Fibroblast of pulmonary artery (primary cell): ENCODE measurements at places on chromosomes 12 and 14.

- DNase-seq = peak; percentile 56
These were observed 217.9 kb downstream of the CRADD start for GRCh38 chr12:93895089-93895445.

GRCh38 chr12:96698521-96698920, 208.5 kb upstream of the NEDD1 start:
- no peak for DNase-seq

DNA sequence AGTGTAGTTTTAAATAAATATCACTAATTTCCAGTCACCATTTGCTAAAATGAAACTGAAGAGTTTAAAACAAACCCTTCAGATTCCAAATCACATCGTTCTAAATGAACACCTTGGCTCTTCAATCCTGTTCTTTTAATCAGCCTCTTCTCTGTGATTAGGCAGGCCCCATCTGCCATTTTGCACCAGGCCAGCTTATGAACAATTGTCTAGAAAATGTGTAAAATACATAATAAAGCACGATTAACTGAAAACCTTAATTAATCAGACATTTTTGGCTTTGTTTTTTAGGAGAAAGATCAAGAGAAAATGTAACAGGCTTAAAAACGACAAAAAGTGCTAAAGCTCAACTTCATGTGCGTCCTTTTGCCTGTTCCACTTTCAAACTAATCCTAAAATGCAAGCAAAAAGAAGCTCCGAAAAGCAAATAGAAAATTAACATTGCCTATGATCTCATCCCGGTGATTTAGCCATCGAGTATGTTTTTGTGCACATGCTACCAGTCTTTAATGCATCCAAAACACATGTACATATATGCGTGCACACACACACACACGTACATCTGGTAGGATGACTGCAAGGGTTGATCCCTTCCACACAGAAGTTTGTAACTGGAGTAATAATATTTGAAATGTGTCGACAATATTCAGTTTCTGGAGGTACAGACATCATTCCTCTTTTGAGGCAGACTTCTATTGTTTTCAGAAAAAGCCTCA, 288.6 kb downstream of the FOXN3 start:
- DNase-seq = no peak

DNA sequence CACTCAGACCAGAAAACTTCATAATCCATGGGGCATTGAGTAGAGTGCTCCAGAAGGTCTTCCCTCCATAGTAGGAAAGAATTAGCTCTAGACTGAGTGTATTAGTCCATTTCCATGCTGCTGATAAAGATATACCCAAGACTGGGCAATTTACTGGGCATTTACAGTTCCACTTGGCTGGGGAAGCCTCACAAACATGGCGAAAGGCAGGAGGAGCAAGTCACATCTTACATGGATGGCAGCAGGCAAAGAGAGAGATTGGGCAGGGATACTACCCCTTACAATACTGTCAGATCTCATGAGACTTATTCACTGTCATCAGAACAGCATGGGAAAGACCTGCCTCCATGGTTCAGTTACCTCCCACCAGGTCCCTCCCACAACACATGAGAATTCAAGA, 300.6 kb upstream of the TMEM132C start:
- DNase-seq = no peak

DNA sequence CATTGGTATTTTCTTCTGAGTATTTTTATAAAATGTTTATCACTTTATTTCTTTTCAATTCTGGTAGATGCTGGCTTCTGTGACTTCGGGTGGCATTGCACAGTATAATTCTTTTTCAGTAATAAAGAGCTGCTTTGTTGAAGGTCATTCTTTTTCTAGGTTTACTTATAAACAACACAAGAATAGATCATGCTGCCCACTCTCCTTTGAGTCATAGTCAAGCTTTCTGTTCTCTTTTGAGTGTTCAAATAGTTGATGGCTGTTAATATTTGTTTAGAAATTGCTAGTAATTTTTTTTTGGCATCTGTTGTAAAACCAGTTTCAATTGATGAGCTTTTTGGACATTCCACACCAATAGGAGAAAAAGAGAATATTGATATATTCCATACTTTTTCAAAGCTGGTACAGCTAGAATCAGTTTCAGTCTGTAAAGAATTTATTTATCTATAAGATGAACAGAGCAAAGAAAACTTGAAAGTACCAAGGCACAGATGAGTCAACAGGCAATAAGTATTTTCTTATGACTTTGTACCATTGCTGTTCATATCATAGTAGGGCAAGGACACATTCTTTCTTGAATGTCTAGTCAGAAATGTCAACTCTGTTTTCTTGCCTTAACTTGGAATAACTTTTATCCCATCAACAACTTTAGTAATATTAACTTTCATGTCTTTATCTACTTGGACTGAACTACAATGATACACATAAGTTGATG, 513.0 kb upstream of the SEL1L start:
- no peak for DNase-seq

DNA sequence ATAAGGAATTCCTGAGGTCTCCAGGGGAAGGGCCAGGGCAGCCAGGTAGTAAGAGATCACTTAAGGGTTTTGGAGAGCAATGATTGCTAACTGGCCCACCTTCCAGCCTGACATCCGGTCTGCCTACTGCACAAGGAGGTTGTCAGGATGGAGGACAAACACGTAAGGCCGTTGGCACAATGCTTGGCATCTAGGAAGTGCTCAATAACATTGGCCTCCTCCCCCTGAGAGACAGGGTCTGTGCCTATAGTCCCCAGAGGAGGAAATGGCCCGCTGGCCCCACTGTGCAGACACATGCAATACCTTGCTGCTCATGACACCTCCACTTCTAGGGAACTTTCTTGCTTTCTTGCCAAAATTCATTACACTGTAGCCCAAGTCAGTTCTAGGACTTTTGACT, 73.2 kb downstream of the NTF3 start:
- no peak for DNase-seq

GRCh38 chr12:63919756-63920155, 75.3 kb downstream of the SRGAP1 start:
- DNase-seq = peak; percentile 38

DNA sequence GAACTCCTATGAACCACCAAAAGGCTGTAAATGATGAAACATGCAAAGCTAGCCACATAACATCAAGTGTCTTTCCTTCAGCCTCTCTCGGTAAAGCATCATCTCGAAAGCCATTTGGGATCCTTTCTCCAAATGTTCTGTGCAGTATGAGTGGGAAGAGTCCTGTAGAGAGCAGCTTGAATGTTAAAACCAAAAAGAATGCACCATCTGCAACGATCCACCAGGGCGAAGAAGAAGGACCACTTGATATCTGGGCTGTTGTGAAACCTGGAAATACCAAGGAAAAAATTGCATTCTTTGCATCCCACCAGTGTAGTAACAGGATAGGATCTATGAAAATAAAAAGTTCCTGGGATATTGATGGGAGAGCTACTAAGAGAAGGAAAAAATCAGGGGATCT, 61.2 kb downstream of the ATG14 start:
- peak; percentile 11 for DNase-seq

GRCh38 chr14:31122098-31122611, 85.4 kb downstream of the HECTD1 start:
- peak; percentile 24 for DNase-seq

- no peak for DNase-seq
These were observed 21.8 kb downstream of the MVK start for GRCh38 chr12:109595321-109595902.

- peak; percentile 91 for DNase-seq
These were observed 51.0 kb downstream of the BMAL2 start for GRCh38 chr12:27383429-27384260.

GRCh38 chr12:47819138-47819895, 386 bp downstream of the HDAC7 start:
- no peak for DNase-seq

- DNase-seq = no peak
These were observed 100.5 kb downstream of the TBX5 start for GRCh38 chr12:114305446-114305845.
